ENCODE measurements at places on chromosomes 4 and X.
A peak's percentile ranks its signal among the peaks of the same experiment; 100 is the strongest.

DNA sequence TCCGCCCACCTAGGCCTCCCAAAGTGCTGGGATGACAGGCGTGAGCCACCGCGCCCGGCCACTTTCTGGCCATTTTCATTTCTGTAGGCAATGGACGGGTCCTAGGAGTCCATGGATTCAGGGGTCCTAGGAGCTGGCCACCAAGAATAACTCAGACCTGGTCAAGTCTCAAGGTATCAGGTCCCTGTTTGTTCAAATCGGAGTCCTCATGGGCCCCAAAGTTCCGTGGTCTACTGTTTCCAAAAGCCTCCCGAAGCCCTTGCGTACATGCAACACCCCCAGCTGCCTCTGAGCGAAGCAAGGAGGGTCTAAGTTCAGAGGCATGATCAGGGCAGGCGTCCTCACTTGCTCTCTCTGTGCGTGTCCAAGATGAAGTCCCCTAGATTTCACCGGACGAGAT lies 30.1 kb downstream of the P2RY8 start:
- DNase-seq: no peak

DNA sequence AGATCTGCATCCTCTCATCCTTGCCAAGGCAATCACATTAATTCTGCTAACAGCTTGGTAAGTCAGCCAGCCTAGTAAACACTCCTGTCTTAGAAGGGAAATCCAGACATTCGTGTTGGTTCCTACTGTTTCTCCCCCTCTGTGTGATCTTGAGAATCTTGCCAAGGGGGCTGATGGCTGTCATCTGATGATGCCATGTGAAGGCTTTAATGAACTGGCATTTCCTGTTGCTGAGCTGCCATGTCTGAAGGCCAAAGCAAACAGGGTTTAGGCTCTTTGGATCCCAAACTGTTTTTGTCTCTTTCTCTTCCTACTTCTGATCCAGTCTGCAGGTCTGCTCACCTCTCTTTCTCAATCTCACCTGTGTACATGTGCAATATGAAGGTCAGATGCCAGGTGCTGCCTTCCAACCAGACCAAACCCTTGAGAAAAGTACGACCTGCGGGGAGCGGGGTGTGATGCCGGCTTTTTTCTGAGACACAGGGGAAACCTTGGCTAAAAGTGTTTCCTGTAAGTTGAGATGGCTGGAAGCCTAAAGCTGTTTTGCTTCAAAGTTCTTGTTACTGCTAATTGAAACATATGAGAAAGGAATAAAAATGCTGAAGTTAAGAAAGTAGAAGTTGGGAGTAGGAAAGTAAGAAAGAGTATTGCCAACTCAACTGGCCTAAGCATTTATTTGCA lies 532.9 kb downstream of the ANKRD50 start:
- DNase-seq: no peak

- DNase-seq: no peak
These were observed 42.5 kb upstream of the ZNF157 start for GRCh38 chrX:47327902-47328301.

GRCh38 chr4:94690851-94691254 lies 66.9 kb upstream of the BMPR1B start:
- no peak for DNase-seq

GRCh38 chr4:5712517-5712916 lies 1.5 kb downstream of the EVC start:
- DNase-seq: peak; percentile 4

DNA sequence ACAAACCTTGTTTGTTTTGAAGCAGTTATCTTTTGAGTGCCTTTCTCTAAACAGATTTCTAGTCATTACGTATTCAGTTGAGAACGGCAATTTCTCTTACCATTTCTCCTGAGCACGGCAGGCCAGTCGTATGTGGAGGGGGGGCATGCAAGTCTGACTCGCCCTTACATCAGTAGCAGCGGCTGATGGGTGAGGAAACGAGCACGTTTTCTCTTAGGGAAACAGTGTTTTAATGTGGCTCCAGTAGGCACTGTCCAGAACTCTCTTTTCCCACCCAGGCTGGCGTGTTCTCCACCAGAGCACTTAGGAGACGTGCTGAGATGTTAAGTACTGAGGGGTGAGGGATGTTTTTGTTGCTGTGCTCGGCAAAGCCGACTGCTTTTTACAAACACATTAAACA lies 240.5 kb downstream of the STIM2 start:
- DNase-seq: no peak

DNA sequence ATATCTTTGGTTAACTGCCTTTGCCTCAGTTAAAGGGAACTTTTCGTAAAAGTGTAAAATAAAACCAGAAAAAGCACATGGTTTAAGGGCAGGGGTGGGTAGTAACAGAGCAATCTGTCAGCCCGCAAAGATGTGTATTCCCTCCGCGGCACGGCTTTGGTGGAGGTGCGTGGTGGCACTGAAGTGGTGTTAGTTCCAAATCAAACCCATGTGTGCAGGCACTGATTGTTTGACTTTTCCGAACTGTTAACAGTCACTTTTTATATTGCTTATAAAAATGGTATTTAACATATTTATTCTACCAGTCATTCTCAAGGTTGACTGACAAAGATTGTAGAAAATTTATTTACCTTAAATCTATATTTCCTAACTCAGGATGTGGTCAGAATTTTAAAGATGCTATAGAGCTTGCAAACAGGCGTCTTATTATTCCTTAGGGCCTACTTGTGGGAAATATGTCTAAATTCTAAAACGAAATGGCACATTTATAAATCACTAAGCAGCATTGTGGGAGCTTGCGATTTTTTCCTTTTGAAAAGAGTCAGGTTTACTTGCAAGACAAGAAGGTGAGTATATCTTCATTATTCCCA lies 272.7 kb upstream of the PCDH18 start:
- no peak for DNase-seq

DNA sequence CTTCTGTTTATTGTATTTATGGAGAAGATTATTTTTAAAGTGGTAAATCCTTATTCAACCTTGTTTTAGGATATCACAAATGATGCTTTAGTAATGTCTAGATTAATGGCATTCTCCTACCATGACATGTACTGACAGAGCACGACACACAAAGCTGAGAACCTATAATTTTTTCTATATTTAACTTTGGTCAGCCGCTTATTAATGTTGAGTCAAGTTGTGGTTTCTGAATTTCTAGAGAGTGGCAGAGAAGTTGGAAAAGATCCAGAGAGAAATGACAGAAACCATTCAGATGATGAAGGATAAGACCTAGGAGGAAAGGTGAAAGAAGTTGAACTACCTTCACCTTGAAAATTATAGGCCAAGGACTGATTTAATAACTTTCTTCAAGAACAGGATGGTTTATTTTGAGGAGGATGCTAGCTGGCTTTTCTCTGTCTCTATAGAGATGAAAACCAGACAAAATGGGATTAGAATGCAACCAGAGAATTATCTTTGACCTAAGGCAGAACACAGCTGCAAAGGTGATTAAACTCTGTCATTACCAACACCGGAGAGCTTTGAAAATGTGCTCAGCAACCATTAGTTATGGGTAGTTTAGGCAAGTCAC lies 62.6 kb upstream of the TSPAN5 start:
- no peak for DNase-seq

DNA sequence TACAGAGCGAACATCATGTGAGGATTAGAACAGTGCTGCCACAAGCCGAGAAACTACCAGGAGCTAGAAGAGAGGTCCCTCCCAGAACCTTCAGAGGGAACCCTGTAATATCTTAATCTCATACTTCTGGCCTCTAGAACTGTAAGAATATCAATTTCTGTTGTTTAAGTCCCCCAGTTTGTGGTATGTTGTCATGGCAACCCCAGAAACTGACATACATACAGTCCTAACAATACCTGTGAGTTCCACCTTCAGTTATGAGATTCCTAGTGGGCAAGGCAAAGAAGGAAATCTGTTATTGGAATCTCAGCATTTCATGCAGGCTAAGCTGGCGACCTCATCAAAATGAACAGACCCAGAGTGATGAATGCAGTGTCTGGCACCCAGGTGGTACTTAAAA lies 42.5 kb downstream of the ZBTB49 start:
- no peak for DNase-seq

- peak; percentile 77 for DNase-seq
These were observed 108.3 kb downstream of the AFAP1 start for GRCh38 chr4:7831330-7831729.

DNA sequence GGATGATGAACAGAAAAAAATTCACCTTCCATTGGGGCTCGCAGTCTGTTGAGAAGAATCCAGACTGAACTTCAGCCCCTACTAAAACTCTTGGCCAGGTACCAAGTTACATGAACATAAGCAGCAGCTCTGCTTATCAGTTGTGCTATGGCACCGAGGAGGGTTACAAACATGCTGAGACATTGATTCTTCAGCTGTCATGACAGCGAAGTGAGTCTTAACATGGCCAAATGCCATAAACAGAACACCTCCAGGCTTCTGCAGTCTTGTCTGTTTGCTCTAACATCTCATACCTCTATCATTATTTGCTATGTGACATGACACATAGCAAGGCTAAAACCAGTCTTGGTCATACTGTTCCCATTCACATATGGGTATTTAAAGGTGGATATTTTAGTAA lies 521.5 kb downstream of the GRID2 start:
- DNase-seq: no peak

DNA sequence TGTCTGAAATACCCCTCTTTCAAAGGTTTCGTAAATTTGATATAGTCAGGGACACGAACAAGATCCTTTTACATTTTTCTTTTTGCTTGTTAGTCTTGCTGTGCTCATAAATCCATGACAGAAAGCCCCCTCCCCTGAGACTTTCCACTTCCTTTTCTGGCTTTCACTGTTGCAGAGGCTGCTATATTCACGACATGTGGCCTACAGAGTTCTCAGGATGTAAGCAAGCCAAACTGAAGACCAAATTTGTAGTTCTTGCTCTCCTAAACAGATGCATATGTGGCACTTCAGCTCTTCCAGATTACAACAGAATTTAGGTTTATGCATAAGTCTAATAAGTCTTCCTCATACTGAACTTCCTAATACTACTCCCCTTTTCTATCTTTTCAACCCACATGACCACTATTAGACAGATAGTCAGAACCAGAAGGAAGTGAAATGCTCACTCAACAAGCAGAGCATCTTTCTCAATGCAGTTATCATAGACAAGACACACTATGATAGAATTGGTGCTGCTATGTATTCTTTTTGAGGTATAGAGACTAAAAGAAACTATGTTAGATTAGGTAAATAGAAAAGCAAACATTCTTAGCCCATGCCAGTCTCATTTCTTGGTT lies 15.0 kb downstream of the BTK start:
- DNase-seq: no peak

DNA sequence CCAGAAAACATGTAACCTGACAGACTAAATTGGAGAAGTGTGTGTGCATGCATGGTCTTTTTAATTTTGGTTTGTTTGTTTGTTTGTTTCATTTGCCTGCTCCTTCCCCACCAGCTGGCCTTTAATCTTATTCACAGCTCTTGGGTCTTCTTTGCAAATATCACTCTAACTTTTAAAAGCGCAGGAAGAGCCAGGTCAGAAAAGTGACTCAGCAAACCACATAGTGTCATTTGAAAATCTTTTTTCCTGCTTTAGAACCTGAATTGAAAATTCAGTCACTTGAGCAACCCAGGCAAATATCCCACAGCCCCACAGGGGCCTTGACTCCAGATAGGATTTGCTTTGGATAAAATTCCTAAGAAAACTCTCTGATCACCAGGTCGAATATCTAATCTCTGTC lies 4.6 kb downstream of the TMEM255A start:
- peak; percentile 4 for DNase-seq
